Stimulated activated CD8-positive, alpha-beta memory T cell treated with anti-CD3 and anti-CD28 coated beads, Interleukin-2, amount 100 ng/mL, for 1 hour (primary cell): ENCODE measurements at places on chromosomes 12 and 14.

DNA sequence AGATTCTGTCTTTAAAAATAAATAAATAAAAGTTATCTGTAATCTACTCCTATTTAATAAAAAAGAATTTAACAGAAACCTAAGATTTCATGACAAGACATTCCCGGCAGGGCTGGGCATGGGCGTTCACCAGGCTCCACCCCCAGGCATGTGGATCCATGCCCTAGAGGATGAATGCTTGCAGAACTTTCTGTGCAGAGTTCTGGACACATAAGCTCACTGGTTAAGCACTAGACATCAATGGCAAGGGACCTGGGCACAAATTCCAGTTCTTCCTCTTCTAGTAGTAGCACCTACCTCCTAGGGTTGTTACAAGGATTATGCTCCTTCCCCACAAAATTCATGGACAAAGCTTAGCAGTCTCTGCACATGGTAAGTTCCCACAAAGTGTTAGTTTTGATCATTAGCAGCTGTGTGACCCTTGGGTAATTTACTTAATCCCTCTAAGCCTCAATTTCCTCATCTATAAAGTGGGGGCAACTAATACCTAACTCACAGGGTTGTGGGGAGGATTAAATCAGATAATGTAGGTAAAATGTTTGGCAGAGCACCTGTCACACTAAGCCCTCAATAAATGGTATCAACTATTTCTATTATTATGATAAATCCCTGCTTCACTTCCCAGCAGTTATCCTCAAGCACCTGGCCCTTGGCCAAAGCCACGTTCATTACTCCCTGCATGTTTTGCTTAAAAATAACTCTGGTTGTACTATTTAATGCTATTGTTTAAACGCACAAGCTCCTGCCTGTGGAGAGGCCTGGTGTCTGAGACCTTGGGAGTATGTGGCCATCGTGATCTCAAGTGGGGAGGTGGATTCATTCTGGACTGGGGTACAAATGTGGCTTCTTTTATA is 9.8 kb downstream of the GALNT6 start:
- no peak for DNase-seq

DNA sequence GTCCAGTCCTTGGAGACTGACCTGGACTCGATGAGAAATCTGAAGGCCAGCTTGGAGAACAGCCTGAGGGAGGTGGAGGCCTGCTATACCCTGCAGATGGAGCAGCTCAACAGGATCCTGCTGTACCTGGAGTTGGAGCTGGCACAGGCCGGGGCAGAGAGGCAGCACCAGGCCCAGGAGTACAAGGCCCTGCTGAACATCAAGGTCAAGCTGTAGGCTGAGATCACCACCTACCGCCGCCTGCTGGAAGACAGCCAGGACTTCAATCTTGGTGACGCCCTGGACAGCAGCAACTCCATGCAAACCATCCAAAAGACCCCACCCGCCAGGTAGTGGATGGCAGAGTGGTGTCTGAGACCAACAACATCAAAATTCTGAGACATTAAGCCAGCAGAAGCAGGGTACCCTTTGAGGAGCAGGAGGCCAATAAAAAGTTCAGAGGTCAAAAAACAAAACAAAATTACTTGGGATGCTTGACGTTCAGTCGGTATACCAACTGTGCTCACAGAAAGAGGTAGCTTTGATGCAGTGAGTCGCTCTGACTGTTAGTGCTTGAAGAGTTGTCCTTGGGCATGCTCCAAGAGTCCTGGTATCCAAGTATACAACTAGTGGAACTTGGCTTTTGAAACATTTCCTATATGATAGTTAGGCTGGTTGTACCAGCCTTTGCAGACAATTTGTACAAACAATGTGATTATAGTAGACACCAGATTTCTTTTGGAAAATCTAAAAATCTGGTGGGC is 4.8 kb downstream of the MED6 start:
- no peak for DNase-seq

- DNase-seq, result no peak
Measured at GRCh38 chr14:96634481-96634880, 132.3 kb downstream of the PAPOLA start.

GRCh38 chr12:14416658-14417057 is 51.2 kb downstream of the ATF7IP start:
- DNase-seq, result no peak

DNA sequence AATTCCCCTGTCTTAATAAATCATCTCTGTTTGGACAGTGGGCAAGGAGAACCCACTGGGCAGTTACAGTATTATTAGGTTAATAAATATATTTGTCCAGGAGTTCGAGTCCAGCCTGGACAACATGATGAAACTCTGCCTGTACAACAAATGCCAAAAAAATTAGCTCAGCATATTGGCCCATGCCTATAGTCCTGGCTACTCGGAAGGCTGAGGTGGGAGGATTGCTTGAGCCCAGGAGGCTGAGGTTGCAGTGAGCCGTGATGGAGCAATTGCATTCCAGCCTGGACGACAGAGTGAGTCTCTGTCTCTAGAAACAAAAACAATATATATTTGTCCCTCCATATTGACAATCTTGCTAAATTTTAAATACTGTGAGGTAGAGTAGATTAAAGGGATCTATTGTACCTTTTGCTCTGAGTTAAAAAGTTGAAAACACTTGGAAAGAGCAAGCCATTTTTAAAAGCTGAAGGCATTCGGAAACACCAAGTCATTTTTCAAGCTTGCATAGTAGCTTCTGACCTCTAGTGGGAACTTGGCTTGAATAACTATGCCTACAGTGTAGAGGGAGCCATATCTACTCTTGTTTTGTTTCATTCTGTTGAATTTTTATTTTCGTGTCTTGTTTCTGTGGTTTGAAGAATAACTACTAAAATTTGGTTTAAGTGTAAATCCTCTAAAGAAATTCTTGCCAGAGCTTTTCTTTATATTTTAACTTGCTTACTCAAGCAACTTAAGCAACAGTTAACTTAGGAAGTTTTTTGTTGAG is 14.6 kb upstream of the EEA1 start:
- no peak for DNase-seq

GRCh38 chr12:121783766-121784165 is 9.7 kb downstream of the RHOF start:
- no peak for DNase-seq

DNA sequence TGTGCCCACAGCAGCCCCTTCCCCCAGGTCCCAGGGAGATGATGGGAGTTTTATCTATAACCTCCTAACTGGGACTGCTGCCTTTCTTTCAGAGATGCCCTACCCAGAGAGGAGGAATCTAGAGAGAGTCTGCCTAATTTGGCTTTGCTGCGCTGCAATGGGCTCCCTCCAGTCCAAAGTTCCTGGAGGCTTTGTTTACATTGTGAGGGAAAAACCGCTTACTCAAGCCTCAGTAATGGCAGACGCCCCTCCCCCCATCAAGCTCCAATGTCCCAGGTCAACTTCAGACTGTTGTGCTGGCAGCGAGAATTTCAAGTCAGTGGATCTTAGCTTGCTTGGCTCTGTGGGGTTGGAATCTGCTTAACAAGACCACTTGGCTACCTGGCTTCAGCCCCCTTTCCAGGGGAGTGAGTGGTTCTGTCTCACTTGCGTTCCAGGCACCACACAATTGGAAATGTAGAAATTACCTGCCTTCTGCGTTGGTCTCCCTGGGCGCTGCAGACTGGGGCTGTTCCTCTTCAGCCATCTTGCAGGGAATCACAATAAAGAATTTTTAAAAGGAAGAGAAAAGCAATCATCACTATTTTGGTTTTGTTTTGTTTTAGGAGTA is 262.5 kb downstream of the FOXG1 start:
- no peak for DNase-seq

DNA sequence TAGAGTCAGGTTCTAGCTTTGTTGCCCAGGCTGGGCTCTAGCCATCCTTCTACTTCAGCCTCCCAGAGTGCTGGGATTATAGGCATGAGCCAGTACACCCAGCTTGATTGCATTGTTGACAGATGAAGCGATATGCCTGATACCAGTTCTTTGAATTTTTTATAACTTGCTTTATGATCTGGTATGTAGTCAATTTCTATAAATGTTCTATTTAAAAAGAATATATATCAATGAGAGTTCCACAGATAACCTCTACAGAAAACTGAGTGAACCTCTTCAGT is 99.8 kb downstream of the DIP2B start:
- no peak for DNase-seq
